ENCODE measurements at places on chromosomes 5 and 9.

GRCh38 chr9:133974631-133975341 lies 17.3 kb downstream of the VAV2 start:
- no peak overlapping the region for H3K27ac ChIP-seq
- H3K36me3 ChIP-seq, result peaks cover 3% of the 10 kb centered on the region
- H3K4me3 ChIP-seq, result no peak overlapping the region
- H3K4me1 ChIP-seq, result peaks cover 10% of the 10 kb centered on the region
- H3K27me3 ChIP-seq, result no peaks in the 10 kb centered on the region
- DNase-seq, result no peak

- no peak for DNase-seq
- peaks cover 2% of the 10 kb centered on the region for H3K36me3 ChIP-seq
- no peak overlapping the region for H3K4me3 ChIP-seq
- no peaks in the 10 kb centered on the region for H3K27me3 ChIP-seq
- no peaks in the 10 kb centered on the region for H3K4me1 ChIP-seq
Observed at GRCh38 chr5:73865315-73865714, 239.3 kb downstream of the ARHGEF28 start.

- H3K4me3 ChIP-seq, result no peak overlapping the region
- no peaks in the 10 kb centered on the region for H3K27me3 ChIP-seq
- peaks cover under 1% of the 10 kb centered on the region for H3K4me1 ChIP-seq
- DNase-seq, result no peak
Observed at GRCh38 chr5:77898385-77898784, 122.2 kb upstream of the TBCA start.

DNA sequence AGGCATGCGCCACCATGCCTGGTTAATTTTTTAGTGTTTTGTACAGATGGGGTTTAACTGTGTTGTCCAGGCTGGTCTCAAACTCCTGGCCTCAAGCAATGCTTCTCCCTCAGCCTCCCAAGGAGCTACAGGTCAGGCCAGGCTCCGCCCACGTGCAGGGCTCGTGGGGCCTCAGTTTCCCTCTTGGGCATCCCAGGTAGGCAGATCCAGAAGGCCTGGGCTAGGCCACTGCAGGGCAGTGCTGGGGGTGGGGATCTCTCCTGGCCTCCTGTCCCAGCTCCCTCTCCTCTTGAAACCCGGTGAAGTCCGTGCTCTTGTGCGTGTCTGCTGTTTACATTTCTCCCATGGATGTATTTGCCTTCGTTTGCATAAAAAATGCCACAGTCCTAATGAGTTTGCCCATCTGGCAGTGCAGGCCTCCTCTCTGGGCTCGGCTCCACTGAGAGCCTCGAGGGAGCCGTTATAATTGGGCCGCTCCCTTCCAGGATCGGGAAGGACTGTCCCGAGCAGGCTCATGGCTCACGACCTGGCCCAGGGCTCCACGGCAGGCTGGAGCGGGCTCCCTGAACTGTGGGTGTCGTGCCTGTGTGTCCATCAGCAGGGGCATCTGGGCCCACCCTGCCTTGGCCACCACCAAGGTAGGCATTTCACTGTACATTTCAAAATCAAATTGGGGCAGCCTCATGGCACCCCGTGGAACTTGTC lies 52.6 kb upstream of the RUFY1 start:
- no peak for DNase-seq
- H3K4me3 ChIP-seq, result no peak overlapping the region
- H3K27ac ChIP-seq, result no peak overlapping the region
- no peaks in the 10 kb centered on the region for H3K36me3 ChIP-seq
- no peaks in the 10 kb centered on the region for H3K27me3 ChIP-seq

GRCh38 chr9:131432597-131433301 lies 38.9 kb downstream of the PRRC2B start:
- H3K36me3 ChIP-seq, result peaks cover 9% of the 10 kb centered on the region
- peaks cover 29% of the 10 kb centered on the region for H3K4me1 ChIP-seq
- DNase-seq, result peak; percentile 93
- H3K27ac ChIP-seq, result peak overlapping the region; percentile 78

DNA sequence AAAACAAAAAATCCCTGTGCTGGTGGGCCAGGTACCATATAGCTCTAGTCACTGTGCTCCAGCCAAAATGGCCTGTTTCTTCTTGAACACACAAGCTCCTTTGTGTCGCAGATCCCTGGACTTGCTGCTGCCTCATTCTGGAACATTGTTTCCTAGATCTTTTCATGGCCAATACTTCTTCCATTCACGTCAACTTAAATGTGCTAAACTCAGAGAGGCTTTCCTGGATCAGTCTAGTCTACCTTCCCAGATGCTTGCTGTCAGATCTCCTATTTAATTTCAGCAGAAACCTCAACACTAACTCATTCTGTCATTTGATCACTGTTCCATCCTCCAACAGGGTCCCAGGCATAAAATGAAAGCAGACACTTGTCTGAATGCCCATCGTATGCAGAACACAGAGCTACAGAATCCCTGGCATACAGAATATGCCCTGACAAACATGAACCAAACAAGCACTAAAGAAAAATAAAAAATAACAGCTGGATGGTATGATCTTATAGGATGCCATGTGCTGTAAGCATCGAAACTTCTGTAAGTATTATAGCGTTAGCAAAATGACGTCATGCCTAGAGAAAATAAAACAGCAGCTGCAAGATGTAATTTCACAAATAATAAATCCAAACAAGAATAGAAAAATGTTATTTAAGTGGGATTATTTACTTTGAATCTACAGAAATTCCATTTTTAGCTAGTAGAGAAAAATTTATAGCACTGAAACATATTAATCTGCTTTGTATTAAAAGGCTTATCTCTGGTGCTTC lies 403.7 kb upstream of the DAP start:
- H3K4me1 ChIP-seq, result no peaks in the 10 kb centered on the region
- no peak overlapping the region for H3K27ac ChIP-seq
- no peaks in the 10 kb centered on the region for H3K27me3 ChIP-seq
- no peak overlapping the region for H3K4me3 ChIP-seq
- no peaks in the 10 kb centered on the region for H3K36me3 ChIP-seq
- no peak for DNase-seq

DNA sequence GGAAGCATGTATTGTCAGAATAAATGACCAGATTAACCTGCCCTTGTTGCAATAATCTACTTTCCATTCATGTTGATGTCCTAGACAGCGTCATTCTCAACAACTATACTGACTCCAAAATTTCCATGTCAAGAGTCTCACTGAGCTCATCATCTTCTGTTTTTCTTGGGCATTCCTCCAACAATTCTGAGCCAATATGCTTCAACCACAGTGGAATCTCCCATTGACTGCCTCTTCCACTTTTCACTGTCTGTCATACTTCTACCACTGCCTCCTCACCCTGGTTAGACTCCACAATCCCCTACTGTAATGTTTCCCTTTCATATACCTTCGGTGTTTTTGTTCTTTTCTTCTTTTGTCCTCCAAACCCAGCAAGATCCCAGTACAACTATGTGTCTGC lies 162.8 kb downstream of the TLE1 start:
- H3K4me3 ChIP-seq, result no peak overlapping the region
- no peak overlapping the region for H3K27ac ChIP-seq
- peak; percentile 80 for DNase-seq
- H3K4me1 ChIP-seq, result no peaks in the 10 kb centered on the region
- no peaks in the 10 kb centered on the region for H3K36me3 ChIP-seq

Measured in fibroblast of lung (primary cell).